ENCODE measurements at places on chromosomes 5 and 9.

GRCh38 chr9:96217754-96218693, 84.0 kb downstream of the HSD17B3 start:
- DNase-seq: peak; percentile 67

DNA sequence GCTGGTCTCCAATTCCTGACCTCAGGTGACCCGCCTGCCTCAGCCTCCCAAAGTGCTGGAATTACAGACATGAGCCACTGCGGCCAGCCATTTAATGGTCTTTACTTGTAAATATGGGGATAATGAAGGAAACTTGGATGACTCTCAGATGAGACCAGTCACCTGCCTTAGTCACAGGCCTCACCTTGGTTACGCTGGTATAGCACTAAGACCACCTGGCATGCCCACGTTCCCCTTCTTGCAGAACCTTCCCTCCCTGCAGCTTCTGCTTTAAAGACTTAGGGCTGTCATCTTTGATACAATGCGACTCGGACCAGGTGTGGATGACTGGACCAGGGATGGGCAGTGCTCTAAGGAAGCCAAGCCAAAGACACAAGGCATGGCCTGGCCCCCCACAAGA, 629.9 kb downstream of the CCDC171 start:
- DNase-seq: no peak

GRCh38 chr5:120072068-120072761, 391.9 kb upstream of the PRR16 start:
- no peak for DNase-seq

DNA sequence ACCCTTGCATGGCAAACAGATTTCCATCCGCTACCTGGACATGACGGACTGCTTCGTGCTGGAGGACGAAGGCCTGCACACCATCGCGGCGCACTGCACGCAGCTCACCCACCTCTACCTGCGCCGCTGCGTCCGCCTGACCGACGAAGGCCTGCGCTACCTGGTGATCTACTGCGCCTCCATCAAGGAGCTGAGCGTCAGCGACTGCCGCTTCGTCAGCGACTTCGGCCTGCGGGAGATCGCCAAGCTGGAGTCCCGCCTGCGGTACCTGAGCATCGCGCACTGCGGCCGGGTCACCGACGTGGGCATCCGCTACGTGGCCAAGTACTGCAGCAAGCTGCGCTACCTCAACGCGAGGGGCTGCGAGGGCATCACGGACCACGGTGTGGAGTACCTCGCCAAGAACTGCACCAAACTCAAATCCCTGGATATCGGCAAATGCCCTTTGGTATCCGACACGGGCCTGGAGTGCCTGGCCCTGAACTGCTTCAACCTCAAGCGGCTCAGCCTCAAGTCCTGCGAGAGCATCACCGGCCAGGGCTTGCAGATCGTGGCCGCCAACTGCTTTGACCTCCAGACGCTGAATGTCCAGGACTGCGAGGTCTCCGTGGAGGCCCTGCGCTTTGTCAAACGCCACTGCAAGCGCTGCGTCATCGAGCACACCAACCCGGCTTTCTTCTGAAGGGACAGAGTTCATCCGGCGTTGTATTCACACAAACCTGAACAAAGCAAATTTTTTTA, 242.9 kb downstream of the MARCHF11 start:
- no peak for DNase-seq

- DNase-seq: no peak
Measured at GRCh38 chr9:21030389-21031035, 928 bp downstream of the HACD4 start.

- DNase-seq: no peak
Measured at GRCh38 chr5:124920909-124921666, 174.6 kb upstream of the ZNF608 start.

DNA sequence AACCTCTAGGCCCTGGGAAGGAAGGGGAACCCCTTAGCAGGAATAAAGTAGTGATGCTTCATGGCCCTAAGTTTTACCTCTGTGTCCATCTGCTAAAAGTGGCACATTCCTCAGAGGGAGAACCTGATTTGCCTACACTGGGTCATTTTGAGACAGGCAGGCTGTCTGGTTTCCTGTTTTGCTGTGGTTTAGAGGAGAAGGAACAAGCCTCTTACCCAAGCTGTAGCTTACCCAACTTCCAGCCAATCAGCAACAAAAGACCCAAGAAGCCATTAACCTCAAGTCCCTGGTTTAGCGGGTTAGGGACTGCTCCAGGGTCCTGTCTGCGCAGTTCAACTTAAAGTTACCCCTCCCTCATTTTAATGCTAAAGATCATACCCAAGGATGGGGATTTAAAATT, 411.0 kb downstream of the MAT2B start:
- no peak for DNase-seq

DNA sequence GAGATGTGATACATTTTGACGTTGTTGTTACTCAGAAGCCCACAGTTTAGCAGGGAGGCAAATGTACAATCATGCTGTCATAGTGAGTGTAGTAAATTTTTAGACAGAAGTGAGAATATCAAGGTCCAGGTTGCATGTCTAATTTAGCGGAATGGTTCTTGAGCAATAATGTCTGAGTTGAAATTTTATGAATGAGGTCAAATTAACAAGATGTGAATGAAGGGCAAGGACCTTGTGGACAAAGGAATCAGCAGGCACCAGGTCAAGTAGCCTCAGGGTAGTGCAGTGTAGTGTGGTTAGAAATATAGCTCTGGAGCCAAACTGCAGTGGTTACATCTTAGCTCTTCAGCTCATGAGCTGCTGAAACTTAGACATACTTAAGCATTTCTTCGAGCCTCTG, 36.2 kb downstream of the TNFSF8 start:
- no peak for DNase-seq

GRCh38 chr5:60207040-60207439, 313.5 kb upstream of the PDE4D start:
- no peak for DNase-seq

DNA sequence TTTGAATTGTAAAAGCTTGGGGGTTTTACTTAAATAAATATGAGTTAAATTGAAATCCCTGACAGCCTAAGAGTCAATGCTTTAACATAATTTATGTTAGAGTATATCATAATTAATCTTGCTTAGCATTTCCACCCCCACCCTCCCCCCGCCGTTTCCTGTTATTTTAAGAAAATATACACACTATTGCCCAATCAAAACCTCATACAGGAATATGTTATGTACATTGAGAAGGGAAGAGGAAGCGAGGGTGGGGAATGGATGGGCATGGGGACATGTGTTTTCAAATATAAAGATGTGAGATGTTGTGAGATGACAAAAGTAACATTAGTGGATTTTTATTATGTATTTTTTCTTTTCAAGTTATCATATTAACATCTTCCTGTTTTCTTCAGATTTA, 561.1 kb upstream of the MEF2C start:
- no peak for DNase-seq

DNA sequence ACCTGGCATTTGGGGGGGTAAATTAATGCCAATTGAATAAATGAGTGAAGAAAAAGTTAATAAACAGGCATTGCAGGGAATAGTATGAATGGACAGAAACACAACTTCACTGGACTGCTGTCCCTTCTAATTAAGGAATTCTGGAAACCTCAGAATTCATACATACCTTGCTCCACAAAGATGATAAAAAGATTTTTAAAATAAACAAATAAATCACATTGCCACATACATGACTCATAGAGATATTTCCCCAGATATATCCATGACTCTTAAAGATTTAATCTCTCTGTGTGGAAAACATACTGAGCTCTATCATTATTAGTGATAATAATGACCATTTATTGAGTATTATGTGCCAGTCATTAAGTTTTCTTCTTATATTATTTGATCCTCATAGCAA, 469.0 kb upstream of the MEF2C start:
- no peak for DNase-seq

GRCh38 chr9:35882263-35882848, 12.2 kb upstream of the OR13J1 start:
- peak; percentile 77 for DNase-seq

DNA sequence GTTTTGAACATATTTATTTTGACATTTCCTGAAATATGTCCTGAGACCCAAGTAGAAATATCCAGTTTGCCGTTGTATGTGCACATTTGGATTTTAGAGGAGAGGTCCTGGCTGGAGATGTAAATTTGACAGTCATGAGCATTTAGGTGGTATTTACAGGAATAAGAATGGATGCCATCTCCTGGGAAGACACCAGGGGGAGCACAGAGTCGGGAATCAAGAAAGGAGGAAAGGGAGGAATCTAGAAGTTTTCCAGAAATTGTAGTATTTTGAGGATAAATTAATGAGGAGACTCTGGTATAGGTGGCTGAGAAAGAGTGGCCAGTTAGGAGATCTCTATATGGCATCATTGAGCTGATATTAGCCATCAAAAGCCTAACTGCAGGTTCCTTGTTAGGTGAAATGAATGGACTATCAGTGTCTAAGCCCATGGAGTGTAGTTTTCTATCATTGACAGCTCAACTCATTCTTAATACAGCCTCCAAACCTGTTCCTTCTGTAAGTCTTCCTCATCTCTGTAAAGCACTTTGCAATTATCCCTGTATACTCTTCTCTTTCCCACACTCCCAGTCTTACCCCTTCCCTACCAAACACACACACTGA, 7.2 kb downstream of the GAPT start:
- DNase-seq: no peak

DNA sequence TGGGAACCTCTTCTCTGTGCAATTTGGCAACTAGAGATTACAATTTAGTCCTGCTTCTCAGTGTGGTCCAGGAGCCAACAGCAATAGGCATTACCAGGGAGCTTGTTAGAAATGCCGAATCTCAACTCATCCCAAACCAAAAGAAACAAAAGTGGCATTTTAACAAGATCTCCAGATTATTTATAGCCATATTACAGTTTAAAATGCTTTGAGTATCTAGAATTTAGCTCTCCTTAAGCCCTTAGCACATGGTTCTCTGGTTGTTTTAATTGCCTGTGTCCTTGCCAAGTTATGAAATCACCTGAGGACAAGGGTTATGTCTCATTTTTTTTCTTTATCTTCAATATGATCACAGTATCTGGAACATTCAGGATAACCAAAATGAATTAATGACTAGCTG, 51.6 kb upstream of the TAS2R1 start:
- no peak for DNase-seq

DNA sequence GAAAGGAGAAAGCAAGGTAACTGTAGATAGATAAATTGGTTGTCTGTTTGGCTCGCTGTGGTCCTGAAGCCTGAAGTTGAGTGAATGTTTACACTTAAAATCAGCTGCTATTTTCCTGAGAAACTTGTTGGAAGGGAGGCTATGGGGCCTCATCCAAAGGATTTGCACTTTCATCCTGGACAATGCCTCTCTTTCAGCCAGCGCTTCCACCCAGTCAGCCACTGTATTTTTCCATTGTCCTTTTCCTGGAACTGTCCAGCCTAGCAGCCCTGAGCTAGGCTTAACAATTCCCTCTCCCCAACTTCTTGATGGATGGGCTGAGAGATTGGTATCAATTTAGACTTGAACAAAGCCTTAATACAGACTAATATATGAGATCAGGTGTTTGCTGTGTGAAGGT, 429.2 kb downstream of the DMAC1 start:
- no peak for DNase-seq

- no peak for DNase-seq
Measured at GRCh38 chr5:160835818-160836528, 16.0 kb downstream of the ATP10B start.

GRCh38 chr5:138829341-138829740, 45.8 kb downstream of the LRRTM2 start:
- DNase-seq: no peak

DNA sequence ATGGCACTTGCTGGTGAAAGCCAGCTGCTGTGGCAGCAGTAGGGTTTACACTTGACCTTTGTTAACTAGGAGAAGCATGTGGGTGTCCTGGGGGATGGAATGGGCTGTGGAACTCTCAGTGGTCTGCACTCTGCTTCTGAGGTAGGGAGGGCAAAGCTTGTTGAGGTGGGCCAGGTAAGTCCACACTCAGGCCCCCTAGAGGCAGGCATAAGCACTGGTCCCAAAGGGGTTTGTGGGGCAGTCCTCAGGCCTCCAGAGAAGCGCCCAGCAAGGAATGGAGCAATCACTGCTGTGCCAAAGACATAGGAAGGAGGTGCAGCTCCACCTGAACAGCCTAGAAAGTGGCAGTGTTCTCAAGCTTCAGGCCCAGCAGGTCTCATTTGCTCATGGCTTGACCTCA, 34.7 kb downstream of the INSL4 start:
- DNase-seq: no peak

DNA sequence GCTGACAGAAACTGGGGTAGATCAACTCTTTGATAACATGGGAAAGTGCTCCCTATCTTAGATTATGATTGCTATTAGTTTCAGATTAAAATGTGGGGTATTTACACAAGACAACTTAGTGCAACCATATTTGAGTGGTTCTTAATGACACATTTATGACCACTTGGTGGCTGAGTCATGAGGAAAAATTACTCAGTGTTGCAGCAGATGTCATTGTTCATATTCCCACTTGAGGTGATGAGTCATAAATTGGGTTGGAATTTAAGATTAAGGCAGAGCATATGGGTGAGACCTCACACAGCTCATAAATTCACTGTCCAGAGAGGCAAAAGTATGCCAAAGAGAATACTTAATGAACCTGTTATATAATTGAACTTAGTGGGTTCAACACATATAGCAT, 408.3 kb downstream of the DMRT2 start:
- no peak for DNase-seq

DNA sequence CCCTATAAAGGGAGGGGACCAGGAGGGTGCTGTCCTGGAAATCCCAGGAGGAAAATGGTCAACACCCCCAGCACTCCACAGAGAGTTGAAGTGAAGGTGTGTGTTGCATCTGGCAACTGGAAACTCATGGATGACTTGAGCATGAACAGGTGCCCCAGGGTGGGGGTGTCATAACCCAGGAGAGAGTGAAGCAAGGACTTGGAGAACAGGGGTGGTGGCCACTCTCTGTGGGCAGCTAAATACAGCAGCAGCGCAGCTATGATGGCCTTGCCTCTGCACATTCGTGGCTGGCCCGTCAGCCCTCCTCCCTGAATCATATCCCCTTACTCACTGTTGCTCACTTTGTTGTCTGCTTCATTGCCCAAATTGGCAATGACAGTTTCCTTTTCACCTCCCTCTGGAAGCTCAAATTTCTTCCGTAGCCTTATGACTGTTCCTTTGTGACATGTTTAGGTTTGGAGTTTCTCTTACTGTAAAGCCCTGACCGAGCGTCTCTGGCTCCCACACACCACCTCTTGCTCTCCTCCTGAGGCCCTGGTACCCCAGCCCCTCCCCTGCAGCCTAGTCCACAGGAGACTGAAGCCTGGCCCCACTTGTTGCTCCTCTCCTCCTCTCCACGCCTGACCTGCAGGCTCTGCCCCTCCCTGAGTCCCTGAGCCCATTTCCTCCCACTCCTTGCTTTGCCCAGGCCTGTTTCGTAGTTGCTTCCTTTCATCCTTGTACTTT, 185.8 kb downstream of the CD180 start:
- DNase-seq: no peak

DNA sequence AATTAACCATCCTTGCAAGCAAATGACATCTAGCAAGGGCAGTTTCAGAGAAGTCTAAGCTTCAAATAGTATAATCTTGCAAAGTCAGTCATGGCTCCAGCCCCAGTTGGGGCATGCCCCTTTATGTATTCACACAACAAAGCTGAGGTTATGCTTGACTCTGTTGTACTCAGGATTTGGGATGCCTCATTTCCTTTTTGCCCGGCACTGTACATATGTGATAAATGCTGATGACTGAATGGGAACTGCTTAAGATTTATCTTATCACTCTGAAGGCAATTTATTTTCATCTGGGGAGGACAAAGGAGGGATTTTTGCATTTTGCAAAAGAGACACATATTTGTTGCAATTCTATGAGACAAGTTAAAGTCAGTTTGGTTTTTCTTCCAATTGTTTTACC, 219.2 kb downstream of the TRPM3 start:
- DNase-seq: no peak

- DNase-seq: no peak
Measured at GRCh38 chr5:43514471-43514815, 505 bp downstream of the C5orf34 start.

All from activated CD4-positive, CD25-positive, alpha-beta regulatory T cell (primary cell).